ENCODE measurements at places on chromosomes 1 and 21. TPM values are rescaled to one million over a fixed set of nuclear protein-coding genes. Genes with fewer than 3 reads are reported as not detected.

Gene IFFO2
- total RNA-seq, result 41.3 TPM

Gene PGLYRP3
- total RNA-seq, result not detected

Gene CYP4A22
- not detected for total RNA-seq

DNA sequence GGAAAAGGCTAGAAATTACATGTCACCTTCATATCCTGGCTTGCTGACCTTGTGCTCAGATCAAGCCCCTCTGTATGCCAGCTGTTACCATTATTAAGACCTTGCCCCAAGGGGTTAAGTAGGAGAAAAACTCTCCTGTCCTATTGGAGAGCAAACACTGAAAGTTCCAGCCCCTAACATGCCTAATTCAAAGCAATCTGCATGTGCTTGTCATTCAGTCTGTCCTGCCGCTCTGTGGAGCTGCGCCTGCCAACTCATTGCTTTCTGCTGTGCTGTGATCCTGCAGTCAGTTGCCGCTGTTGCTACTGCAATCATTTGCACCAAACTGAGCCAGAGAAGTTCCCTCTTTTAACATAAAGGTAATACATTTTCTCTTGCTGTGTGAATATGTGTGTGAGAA, 113.4 kb downstream of the DISP1 start:
- DNase-seq, result no peak
- no peaks in the 10 kb centered on the region for H3K27me3 ChIP-seq
- H3K4me3 ChIP-seq, result no peak overlapping the region
- no peaks in the 10 kb centered on the region for H3K4me1 ChIP-seq
- H3K36me3 ChIP-seq, result no peaks in the 10 kb centered on the region
- H3K27ac ChIP-seq, result no peak overlapping the region

- no peak for DNase-seq
- H3K4me1 ChIP-seq, result peaks cover 36% of the 10 kb centered on the region
- no peak overlapping the region for H3K27ac ChIP-seq
- no peaks in the 10 kb centered on the region for H3K36me3 ChIP-seq
- H3K4me3 ChIP-seq, result no peak overlapping the region
These were observed 1.7 kb upstream of the PRCC start for GRCh38 chr1:156765666-156766065.

DNA sequence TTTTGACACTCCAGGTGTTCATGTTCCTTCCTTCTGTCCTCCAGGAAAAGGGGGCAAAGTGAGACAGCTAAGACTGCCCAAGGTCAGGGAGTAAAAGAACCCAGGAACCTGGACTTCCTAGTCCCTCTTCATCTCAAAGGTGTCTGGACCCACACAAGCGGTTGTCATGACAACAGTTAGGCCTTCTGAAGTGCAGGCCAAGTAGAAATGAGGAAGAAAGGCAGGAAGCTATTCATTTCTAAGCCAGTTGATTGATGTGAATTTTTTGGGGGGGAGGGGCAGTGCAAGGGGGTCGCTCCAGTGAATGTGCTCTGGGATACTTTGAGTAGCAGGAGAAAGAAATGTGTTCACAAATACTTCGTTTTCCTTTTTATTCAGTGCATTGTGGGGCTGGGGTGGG, 114.3 kb downstream of the NAV1 start:
- no peak overlapping the region for H3K4me3 ChIP-seq
- no peaks in the 10 kb centered on the region for H3K36me3 ChIP-seq
- no peaks in the 10 kb centered on the region for H3K27me3 ChIP-seq
- H3K4me1 ChIP-seq, result no peaks in the 10 kb centered on the region

DNA sequence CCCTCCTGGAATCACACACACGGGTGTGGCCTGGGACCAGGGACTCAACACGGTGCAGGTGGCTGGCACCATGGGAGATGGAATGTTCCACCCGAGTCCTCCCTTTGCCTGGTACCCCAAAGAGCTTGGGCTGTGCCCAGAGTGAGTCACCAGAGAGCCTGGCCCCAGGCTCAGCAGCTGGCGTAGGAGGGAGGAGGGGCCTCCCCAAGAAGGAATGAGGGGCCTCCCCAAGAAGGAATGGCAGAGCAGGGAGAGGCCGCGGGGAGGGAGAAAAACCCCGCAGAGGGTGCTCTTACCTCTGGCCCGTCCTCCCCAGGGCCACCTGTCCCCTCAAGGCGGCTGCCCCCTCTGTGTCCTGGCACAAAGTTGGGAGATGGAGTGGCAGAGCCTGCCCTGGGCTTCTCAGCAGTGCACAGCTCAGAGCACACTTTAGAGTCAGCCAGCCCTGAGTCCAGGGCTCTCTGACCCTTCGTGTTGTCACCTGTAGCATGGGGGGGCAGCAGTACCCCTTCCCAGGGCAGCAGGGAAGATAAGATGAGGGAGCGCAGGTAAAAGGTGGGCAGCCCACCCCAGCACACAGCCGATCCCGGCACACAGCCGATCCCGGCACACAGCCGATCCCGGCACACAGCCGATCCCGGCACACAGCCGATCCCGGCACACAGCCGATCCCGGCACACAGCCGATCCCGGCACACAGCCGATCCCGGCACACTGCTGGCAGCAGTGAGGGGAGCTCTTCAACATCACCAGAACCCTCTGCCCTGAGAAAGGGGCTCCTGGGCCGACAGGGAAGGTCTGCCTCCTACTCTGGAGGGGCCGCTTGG, 20.2 kb upstream of the KCNAB2 start:
- no peaks in the 10 kb centered on the region for H3K27me3 ChIP-seq
- H3K36me3 ChIP-seq, result peaks cover 8% of the 10 kb centered on the region
- DNase-seq, result no peak
- peak overlapping the region; percentile 89 for H3K27ac ChIP-seq
- peaks cover 45% of the 10 kb centered on the region for H3K4me1 ChIP-seq
- H3K4me3 ChIP-seq, result no peak overlapping the region

DNA sequence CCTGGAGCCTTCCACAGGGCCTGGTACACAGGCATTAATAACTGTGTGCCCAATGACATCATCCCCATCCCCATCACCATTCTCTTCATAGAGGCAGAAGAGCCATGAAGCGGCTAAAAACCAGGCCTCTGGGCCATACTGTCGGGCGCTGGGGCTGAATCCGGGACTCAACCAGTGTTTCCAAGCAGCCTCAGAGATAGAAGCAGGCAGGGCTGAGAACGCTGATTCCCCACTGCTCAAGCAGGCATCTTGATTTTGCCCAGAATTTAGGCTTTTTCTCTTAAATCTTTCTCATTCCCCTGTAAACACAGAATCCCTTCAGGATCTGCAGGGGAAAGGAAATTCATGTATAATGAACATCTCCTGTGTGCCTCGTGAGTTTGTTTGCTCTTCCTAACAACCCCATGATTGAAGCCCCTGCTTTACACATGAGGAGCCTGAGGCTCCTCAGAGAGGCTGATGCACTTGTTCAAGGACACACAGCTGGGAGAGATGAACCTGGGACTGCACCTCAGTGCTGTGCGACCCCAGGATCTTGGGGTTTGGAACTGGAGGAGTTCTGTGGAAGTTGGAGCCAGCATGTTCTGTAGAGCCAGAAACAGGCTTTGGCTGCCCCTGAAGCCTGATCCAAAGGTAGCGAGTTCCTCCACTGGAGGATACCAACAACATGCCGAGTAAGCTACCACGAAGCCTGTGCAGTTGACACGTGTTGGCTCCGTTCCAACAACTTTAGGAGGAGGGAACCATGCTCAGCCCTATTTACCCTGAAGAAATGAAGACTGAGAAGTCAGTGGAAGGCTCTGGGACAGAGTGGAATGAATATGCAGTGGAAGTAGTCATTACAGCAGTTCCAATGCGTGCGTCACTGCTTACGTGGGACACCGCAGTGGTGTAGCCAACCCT, 55.5 kb downstream of the EDN2 start:
- no peak overlapping the region for H3K27ac ChIP-seq
- no peaks in the 10 kb centered on the region for H3K36me3 ChIP-seq
- no peak for DNase-seq
- peaks cover 5% of the 10 kb centered on the region for H3K27me3 ChIP-seq
- H3K4me3 ChIP-seq, result no peak overlapping the region

GRCh38 chr1:30762930-30763650, 5.5 kb upstream of the LAPTM5 start:
- no peaks in the 10 kb centered on the region for H3K27me3 ChIP-seq
- H3K4me1 ChIP-seq, result peaks cover 69% of the 10 kb centered on the region
- no peak for DNase-seq
- no peaks in the 10 kb centered on the region for H3K36me3 ChIP-seq
- H3K4me3 ChIP-seq, result no peak overlapping the region

- no peaks in the 10 kb centered on the region for H3K36me3 ChIP-seq
- H3K4me1 ChIP-seq, result no peaks in the 10 kb centered on the region
- no peak overlapping the region for H3K4me3 ChIP-seq
- no peak overlapping the region for H3K27ac ChIP-seq
- H3K27me3 ChIP-seq, result no peaks in the 10 kb centered on the region
- no peak for DNase-seq
These were observed 208.0 kb upstream of the DEPDC1 start for GRCh38 chr1:68704800-68705443.

GRCh38 chr1:101653482-101653946, 343.2 kb downstream of the OLFM3 start:
- no peaks in the 10 kb centered on the region for H3K27me3 ChIP-seq
- H3K36me3 ChIP-seq, result no peaks in the 10 kb centered on the region
- DNase-seq, result no peak
- no peaks in the 10 kb centered on the region for H3K4me1 ChIP-seq
- H3K27ac ChIP-seq, result no peak overlapping the region

GRCh38 chr1:68375919-68376318, 73.8 kb downstream of the RPE65 start:
- H3K36me3 ChIP-seq, result no peaks in the 10 kb centered on the region
- H3K27me3 ChIP-seq, result no peaks in the 10 kb centered on the region
- H3K27ac ChIP-seq, result no peak overlapping the region
- no peak overlapping the region for H3K4me3 ChIP-seq
- no peak for DNase-seq
- no peaks in the 10 kb centered on the region for H3K4me1 ChIP-seq

GRCh38 chr21:36039861-36040260, 20.5 kb downstream of the SETD4 start:
- no peak for DNase-seq
- H3K36me3 ChIP-seq, result peaks cover 53% of the 10 kb centered on the region
- H3K27ac ChIP-seq, result no peak overlapping the region
- H3K4me3 ChIP-seq, result no peak overlapping the region

- H3K36me3 ChIP-seq, result no peaks in the 10 kb centered on the region
- no peaks in the 10 kb centered on the region for H3K4me1 ChIP-seq
- no peak overlapping the region for H3K27ac ChIP-seq
- no peak overlapping the region for H3K4me3 ChIP-seq
These were observed 10.0 kb downstream of the FAM163A start for GRCh38 chr1:179753061-179753460.

- no peak overlapping the region for H3K4me3 ChIP-seq
- no peaks in the 10 kb centered on the region for H3K36me3 ChIP-seq
- H3K27ac ChIP-seq, result no peak overlapping the region
These were observed 142.8 kb downstream of the HUNK start for GRCh38 chr21:32015461-32016139.

DNA sequence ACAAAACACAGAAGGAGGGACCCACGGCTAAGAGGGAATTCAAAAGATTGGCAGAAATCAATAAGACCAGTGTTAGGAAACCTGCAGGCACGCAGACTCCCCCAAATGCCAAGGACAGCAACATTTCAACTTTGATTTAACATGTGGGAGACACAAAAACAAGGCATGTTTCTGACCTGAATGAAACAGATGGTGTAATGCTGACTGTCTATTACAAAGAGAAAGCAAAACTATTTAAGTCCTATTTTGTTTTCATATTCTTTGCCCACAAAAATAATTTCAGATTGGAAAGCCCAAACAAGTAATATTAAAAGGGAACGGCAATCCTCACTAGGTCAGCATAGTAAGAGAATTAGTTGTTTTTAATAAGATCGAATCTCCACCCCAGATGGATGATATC, 107.9 kb downstream of the S1PR1 start:
- peaks cover 24% of the 10 kb centered on the region for H3K4me1 ChIP-seq
- DNase-seq, result no peak
- H3K27me3 ChIP-seq, result no peaks in the 10 kb centered on the region
- no peak overlapping the region for H3K4me3 ChIP-seq
- no peaks in the 10 kb centered on the region for H3K36me3 ChIP-seq
- no peak overlapping the region for H3K27ac ChIP-seq

DNA sequence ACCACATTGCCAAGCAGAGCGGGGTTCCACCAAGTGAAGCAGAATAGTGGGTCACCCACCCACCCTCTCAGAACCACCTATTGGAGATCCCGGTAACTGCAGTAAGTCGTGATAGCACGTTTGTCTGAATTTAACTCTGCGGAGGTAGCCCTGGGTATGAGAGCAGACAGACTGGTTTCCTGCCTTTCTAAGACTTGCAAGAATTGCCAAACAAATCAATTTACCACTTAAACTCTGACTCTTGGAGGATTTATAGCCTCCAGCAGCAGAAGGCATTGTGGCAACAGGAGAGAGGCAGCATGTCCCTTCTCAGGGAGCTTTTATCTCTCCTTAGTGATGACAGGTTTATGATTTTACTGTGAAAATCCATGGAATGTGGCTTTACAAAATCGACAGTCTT, 287.9 kb upstream of the FMN2 start:
- H3K36me3 ChIP-seq, result no peaks in the 10 kb centered on the region
- H3K4me1 ChIP-seq, result no peaks in the 10 kb centered on the region
- no peaks in the 10 kb centered on the region for H3K27me3 ChIP-seq
- DNase-seq, result no peak
- no peak overlapping the region for H3K4me3 ChIP-seq

- peak overlapping the region; percentile 15 for H3K27ac ChIP-seq
- DNase-seq, result peak; percentile 62
- H3K4me3 ChIP-seq, result peak overlapping the region; percentile 0
- no peaks in the 10 kb centered on the region for H3K27me3 ChIP-seq
- peaks cover 31% of the 10 kb centered on the region for H3K36me3 ChIP-seq
These were observed 2.3 kb downstream of the H3-3A start for GRCh38 chr1:226064816-226065248.

- no peak overlapping the region for H3K27ac ChIP-seq
- peaks cover 9% of the 10 kb centered on the region for H3K36me3 ChIP-seq
- peaks cover 7% of the 10 kb centered on the region for H3K4me1 ChIP-seq
- no peak overlapping the region for H3K4me3 ChIP-seq
- DNase-seq, result no peak
These were observed 19.3 kb downstream of the TRMT13 start for GRCh38 chr1:100152271-100152670.

- H3K4me3 ChIP-seq, result no peak overlapping the region
- no peaks in the 10 kb centered on the region for H3K36me3 ChIP-seq
- DNase-seq, result no peak
These were observed 202.4 kb downstream of the HMCN1 start for GRCh38 chr1:185936641-185937040.

- peaks cover 3% of the 10 kb centered on the region for H3K27me3 ChIP-seq
- no peak overlapping the region for H3K27ac ChIP-seq
- no peak overlapping the region for H3K4me3 ChIP-seq
- no peak for DNase-seq
- no peaks in the 10 kb centered on the region for H3K4me1 ChIP-seq
These were observed 19.4 kb downstream of the CLIC6 start for GRCh38 chr21:34688145-34688544.
